ENCODE measurements at places on chromosomes 16 and 17.
A peak's percentile ranks its signal among the peaks of the same experiment; 100 is the strongest.

DNA sequence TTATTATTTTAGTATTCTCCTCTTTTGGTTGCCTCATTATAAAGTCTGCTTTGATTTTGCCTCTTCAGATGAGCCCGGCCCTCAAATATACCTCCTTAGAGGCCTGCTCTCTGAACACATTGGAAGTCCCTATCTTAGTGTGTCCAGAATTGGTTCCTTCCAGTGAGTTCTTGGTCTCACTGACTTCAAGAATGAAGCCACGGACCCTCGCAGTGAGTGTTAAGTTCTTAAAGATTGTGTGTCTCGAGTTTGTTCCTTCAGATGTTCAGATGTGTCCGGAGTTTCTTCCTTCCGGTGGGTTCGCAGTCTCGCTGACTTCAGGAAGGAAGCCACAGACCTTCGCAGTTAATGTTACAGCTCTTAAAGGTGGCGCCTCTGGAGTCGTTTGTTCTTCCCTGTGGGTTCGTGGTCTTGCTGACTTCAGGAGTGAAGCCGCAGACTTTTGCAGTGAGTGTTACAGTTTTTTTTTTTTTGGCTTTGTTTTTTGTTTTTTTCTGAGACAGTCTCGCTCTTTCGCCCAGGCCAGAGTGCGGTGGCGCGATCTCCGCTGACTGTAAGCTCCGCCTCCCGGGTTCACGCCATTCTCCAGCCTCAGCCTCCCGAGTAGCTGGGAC, 45.8 kb upstream of the NOS2 start:
- DNase-seq = no peak

GRCh38 chr16:87062569-87063442, 254.4 kb downstream of the C16orf95 start:
- peak; percentile 9 for DNase-seq

- no peak for DNase-seq
These were observed 709 bp downstream of the RAB34 start for GRCh38 chr17:28716740-28717577.

- DNase-seq = no peak
These were observed 114.7 kb upstream of the CACNG3 start for GRCh38 chr16:24141466-24141865.

GRCh38 chr17:6638046-6638908, 2.2 kb downstream of the KIAA0753 start:
- no peak for DNase-seq

GRCh38 chr16:50478773-50479149, 69.4 kb upstream of the NKD1 start:
- no peak for DNase-seq

- DNase-seq = no peak
These were observed 108.7 kb downstream of the VAT1L start for GRCh38 chr16:77897129-77897437.

GRCh38 chr16:87053016-87053982, 263.9 kb downstream of the C16orf95 start:
- DNase-seq = no peak

DNA sequence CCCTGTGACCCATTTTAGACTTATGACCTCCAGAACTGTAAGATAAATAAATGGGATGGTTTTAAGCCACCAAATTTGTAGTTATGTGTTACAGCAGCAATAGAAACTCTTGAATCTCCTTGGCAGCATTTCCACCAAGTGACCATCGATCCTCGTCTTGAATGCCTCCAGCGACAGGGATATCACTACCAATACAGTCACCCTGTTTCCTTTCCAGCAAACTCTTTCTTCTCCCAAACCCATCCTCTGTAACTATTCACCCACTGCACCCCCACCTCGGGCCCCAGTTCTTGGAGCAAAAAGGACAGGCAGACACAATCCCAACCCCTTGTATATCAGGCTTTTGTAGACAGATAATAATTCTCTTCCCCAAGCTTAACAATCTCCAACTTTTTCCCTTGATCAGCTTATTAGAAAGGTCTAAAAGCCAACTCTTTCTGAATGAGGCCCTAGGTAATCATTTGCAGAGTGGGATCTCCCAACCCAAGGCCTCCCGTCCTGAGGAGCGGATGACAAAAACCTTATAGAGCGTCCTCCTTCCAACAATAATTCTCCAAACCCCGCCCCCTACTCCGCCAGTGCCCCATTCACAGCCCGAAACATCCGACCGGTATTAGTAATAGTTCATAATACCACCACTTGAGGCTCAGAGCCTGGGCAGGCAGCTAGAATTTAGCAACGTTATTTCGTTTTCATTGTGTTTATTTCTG, 14.7 kb upstream of the PLLP start:
- no peak for DNase-seq

All from hippocampal formation (tissue), 2 donors.